ENCODE measurements at places on chromosomes 12 and 14. TPM values are rescaled to one million over a fixed set of nuclear protein-coding genes. Genes with fewer than 3 reads are reported as not detected.

UNC79 gene
- polyA plus RNA-seq, result not detected

NFE2 gene
- 0.44 TPM for polyA plus RNA-seq

ARHGDIB gene
- polyA plus RNA-seq, result 2,289 TPM

RPGRIP1 gene
- polyA plus RNA-seq, result 0.14 TPM

All from IgD-negative memory B cell (primary cell).